GDM1 (cell line): ENCODE measurements at places on chromosomes 5 and 9.

DNA sequence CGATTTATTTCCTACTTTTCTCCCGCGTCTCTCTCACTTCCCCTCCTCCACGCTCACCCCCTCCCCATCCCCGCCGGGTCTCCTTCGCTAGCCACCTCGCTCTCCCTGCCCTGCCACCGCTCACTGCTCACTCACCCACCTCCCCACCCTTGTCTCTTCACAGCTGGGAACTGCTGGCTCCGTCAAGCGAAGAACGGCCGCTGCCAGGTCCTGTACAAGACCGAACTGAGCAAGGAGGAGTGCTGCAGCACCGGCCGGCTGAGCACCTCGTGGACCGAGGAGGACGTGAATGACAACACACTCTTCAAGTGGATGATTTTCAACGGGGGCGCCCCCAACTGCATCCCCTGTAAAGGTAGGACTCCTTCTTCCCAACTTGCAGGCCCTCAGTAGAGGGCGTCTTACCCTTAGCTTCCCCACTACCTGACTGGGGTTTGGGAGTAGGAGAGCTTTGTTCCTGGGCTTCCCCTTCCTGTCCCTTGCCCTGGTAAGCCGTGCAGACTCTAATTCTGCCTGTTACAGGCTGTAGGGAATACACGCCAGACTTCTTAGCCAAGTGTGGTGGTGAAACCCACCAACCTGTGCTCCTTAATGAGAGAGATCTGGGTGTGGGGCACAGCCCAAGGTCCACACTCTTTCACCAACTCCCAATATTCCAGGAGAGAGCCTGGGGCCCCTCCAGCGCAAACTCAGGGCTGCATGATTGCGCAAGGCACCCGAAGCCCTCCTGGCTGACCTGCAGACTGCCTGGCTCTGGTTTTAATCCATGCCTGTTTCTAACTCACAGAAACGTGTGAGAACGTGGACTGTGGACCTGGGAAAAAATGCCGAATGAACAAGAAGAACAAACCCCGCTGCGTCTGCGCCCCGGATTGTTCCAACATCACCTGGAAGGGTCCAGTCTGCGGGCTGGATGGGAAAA lies 2.5 kb downstream of the FST start:
- no peak for DNase-seq

GRCh38 chr5:37834542-37835379 lies 5.1 kb downstream of the GDNF start:
- DNase-seq = no peak

DNA sequence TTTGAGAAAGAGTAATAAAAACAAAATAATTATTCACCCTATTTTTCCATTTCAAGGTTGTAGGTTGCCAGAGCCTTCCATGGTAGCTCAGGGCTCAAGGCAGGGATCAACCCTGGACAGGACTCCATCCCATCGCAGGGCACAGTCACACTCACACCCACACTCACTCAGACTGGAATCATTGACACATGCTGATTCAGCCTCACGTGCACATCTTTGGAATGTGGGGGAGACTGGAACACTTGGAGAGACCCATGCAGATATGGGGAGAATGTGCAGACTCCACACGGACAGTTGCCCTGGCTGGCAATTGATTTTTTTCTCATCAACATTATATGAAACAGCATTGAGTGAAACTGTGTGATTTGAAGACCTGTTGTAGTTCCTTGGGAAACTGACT lies 234.1 kb downstream of the ADGRV1 start:
- DNase-seq = no peak

DNA sequence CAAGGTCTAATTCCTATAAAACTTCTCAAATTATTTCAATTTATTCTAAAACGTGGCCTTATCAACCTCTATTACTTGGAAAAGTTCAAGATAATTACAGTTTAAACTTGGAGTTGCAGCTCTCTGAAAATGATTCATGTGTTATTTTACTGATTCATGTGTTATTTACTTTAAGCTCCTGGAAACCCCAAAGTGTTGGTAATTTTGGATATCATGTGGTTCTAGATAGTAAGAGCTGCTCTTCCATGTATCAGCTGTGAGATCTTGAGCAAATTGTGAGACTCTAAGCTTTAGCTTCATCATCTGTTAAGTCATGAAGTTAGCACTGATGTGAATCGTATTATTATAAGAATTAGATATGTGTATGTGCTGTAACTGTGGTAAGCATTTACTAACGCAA lies 749.2 kb downstream of the TLE4 start:
- DNase-seq = no peak

- DNase-seq = no peak
These were observed 797 bp downstream of the FAM78A start for GRCh38 chr9:131275332-131276093.

- no peak for DNase-seq
These were observed 304.1 kb downstream of the CWC27 start for GRCh38 chr5:65072850-65073249.

DNA sequence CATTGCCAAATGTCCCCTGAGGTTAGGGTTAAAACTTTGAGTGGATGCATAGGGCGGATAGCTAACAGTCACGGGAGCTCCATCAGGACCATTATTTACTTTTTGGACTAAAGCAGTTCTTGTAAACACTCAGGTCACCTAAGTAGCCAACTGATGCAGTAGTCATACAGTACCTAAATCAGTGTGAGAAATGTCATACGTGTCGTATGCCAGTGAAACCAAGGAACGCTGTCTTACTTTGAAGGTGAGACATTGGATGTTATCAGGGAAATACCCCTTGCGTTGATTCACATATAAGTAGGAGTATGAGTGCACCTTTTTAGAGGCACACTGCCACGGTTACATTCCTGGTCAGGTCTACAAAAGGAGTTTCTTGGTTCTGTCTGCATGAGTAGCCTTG lies 101.9 kb downstream of the LNPEP start:
- DNase-seq = no peak

GRCh38 chr5:3531320-3531986 lies 64.2 kb upstream of the IRX1 start:
- DNase-seq = no peak

- no peak for DNase-seq
These were observed 693.8 kb downstream of the DNAH5 start for GRCh38 chr5:13250464-13251291.

DNA sequence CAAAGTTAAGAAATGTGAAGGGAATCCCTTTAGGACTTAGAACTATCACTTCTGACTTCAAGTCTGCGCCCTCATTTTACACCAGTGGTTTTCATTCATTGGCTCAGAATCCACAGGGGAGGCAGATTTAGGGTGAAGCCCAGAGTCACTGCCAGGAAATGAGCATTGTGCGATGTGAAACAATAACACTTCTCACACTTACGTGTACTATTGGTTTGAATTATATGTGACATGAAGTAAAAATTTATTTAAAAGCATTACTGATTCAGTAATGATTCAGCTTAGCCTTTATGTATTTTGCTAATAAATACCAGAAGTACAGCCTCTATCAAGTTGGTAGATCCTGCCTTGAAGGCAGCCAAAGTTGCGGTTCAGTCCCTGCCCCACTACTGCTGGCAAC lies 98.6 kb downstream of the PAM start:
- no peak for DNase-seq

DNA sequence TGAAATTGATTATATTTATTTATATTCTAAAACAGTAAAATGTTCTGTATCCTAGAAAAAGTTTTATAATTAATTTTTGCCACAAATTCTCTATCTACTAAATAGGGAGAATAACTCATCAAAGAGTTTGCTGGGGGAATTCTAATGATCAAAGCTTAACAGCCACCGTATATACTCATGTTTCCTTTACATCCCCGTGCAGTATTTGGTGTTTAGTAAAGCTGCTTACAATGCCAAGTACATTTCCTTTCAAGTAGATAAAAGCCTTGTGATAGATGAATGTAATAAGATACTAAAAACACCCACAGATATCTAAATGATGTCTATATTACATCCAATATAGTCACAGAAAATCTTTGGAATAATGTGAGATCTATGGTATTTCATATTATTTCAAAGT lies 312.2 kb downstream of the HCN1 start:
- no peak for DNase-seq

DNA sequence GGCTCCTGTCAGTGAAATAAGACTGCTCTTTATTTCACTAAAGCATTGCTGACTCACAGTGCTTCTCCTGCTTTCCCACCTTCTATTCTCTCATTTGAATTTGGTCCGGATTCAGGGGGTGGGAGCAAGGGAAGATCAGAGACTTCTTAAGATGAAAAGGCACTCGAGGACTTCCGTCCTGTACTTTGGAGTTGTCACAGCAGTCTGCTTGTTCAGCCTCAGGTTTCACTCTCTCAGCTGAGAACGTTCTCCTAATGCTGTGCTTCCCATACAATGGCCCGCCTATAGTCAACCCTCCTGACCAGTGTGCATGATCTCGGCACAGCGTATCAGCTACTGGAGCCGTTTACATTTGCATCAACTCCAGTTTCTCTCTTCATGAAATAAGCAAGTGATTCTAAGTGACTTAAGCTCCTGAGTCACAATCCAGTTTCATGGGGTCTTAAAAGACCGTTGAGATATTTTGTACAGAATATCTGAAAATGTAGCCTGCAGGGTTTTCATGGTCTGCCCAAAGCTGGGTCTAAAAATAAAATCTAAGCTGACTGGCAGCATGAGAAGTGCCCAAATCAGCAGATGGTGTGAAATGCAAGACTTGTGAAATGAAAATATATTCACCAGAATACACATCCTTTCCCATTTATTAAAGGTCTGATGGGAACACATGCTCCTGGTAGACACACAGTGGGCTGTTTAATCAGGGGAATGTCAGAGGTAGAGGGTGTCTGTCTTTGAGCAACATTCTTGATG lies 145.0 kb downstream of the ADCY2 start:
- no peak for DNase-seq

DNA sequence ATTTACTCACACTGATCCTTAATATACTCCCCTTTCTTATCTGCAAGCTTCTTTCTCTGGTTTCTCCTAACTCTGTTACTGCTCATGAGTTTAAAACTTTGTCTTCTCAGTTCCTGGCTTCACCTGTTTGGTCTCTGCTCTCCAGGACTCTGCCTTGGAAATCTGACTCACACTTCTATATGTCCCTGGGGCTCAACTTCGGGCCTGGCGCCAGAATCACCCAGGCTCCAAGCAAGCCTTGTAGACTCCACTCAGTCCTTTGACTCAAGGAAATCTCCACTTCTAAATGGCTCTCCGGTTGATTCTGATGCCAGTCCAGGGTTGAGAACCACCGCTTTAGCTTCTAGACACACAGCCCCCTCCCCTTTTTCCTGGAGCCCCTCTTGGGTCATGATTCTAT lies 57.8 kb downstream of the TMC1 start:
- DNase-seq = no peak

DNA sequence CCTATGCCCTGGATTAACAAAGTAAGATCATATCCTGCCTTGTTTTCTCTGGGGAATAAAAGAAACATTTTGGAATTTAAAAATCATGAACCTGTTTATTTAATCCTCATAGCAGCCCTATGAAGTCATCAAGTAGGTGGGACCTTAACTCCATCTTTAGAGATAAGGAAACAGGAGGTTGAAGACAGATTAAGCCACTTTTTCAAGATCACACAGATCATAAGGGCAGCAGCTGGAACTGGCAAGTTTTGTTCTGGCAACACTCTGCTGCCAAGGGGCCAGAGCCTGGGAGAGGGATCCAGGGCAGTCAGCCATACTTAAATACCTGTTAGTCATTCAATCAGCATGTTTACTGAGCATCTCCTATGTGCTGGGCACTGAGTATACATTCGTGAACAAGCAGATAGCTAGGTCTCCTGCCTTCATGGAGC lies 63.7 kb downstream of the SLC1A1 start:
- DNase-seq = no peak

DNA sequence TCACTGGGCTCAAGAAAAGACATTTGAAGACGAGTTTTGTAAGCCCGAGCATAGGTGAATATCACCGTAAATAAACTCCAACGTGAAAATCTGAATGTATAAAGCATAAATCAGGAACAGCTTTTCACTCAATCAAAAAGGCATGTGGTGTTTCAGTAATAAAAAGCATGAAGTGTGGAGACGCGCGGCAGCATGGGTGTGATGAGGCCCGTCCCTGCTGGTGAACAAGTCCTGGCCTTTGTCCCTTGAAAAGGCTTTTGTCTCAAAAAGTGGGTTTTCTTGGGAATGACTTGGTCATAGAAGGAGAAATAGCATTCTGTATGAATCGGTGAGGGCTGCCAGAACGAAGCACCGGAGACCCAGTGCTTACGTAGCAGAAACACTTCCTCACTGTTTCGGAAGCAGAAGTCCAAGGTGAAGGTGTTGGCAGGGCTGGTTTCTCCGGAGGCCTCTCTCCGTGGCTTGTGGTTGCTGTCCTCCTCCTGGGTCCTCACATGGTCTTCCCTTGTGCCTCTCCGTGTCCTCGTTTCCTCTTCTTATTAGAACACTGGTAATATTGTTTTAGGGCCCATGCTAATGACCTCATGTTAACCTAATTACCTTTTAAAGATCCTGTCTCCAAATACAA lies 24.9 kb downstream of the ROPN1L start:
- DNase-seq = no peak

- no peak for DNase-seq
These were observed 22.2 kb upstream of the EXOC3 start for GRCh38 chr5:420632-421286.

GRCh38 chr5:151047814-151048425 lies 27.5 kb downstream of the GPX3 start:
- no peak for DNase-seq
